GM12864 (cell line): ENCODE measurements at places on chromosomes 12 and 14.

GRCh38 chr12:119375075-119375882 is 40.8 kb downstream of the CCDC60 start:
- DNase-seq = peak; percentile 59

GRCh38 chr12:56297400-56297799 is 2.7 kb downstream of the CS start:
- no peak for DNase-seq

- peak; percentile 25 for DNase-seq
Observed at GRCh38 chr14:92456215-92457015, 57.2 kb upstream of the RIN3 start.

- DNase-seq = no peak
Observed at GRCh38 chr12:95528431-95528830, 22.8 kb downstream of the USP44 start.

DNA sequence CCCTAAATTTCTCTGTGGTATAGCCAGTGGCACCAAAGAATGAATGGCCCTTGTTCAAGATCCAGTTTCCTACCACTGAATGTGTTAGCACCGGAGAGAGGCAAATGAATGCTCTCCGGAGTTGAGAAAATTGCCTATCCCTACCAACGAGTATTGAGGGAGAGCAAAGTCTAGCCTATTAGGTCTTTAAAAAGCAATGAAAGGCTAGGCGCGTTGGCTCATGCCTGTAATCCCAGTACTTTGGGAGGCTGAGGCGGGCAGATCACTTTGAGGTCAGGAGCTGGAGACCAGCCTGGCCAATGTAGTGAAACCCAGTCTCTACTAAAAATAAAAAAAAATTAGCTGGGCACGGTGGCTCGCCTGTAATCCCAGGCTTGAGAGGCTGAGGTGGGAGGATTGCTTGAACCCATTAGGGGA is 898 bp upstream of the RAB15 start:
- DNase-seq = no peak

DNA sequence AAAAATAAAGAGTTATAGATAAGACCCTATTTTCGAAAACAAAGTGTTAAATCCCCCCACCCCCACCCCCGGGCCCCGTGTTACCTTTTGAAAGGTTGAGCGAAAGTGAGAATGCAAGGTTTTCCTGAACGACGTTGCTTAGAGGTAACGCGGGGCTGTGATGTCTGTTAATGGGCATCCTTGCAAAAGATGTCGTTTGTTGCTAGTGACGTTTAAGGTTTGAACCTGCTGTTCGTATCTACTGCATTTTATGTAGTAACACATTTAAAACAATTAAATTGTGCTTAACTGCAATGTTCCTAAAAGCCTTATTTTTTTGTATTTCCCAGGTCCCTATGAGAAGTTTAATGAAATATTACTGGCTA is 1.2 kb downstream of the CPSF6 start:
- peak; percentile 27 for DNase-seq

DNA sequence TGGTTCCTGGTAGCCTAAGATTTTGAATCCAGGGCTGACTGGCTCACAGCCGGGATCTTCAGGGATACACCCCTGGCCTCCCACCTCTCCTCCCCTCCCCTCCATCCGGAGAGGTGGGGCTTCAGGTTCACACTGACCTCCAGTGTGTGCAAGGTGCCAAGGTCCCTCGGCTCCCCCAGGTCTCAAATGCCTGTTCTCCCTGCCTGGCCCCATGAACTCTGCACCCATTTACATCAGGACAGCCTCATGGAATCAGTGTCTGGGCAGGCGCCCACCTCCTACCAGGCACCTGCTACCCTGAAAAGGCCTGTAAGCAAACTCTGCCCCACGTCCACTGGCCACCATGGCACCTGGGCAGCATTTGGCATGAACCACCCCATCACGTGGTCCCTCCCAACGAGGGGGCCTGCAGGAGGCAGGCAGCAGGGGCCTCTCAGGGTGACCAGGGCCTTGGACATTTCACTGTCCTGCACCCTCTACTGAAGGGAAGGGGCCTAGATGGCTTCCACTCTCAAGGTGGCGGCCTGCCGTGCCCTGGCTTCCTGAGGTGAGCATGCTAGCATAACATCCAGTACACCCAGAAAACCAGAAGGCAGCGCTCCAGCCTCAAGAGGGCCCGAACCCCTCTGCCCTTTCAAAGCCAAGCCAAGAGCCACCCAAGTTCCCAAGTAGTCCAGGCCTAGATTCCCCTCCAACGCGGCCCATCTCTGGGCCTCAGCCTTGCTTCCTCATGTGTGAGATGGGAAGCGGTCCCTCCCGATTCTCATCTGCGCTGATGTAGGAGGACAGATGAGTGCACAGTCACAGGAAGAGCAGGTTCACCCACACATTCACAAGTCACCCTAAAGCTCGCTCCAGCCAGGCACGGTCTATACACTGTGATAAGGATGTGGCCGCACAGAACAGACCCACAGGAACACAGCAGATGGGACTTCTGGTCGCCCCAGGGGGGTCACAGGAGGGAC is 37.3 kb downstream of the CCDC85C start:
- no peak for DNase-seq

GRCh38 chr12:110920324-110920910 is at the start of gene MYL2:
Gene MYL2, minus strand, starts transcription at chr12:110920579. Its CDS starts 50 bp downstream, at chr12:110920529.
- no peak for DNase-seq

GRCh38 chr14:100502622-100503220 is 84.5 kb downstream of the BEGAIN start:
- no peak for DNase-seq

DNA sequence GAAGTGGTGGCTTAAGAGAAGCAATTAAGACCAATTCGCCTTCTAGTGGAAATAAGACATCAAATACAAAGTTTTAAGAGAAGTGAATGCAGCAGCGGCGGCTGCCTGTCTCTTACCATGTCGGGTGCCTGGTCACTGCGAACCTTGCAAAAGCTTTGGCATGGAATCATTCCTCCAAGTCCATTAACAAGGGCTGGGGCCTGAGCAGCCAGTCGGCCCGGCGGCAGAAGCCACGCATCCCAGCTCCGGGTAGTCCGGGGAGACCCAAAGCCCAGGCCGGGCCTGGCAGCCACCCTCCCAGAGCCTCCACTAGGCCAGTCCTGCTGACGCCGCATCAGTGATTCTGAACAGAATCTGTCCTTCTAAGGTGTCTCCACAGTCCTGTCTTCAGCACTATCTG is 321.0 kb downstream of the TMEM121 start:
- DNase-seq = no peak

- DNase-seq = no peak
Observed at GRCh38 chr14:75711796-75712211, 50.8 kb downstream of the TTLL5 start.

DNA sequence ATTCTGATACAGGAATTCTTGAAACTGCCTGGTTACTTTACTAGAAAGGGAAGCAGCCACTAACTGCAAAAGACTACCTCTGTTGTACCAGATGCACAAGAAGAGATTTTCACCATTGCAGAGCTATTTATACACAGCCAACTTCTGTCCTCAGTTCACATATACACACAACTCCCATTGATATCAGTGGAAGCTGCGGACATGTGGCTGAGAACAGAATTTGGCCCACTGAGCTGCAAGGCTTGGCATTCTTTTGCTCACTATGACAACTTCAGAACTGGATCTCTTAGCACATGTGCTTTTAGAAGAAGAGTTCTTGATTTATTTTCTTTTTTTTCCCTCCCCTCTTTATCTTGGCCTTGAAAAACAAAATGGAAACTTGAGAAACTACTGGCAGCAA is 28.3 kb downstream of the PTPRO start:
- DNase-seq = no peak

DNA sequence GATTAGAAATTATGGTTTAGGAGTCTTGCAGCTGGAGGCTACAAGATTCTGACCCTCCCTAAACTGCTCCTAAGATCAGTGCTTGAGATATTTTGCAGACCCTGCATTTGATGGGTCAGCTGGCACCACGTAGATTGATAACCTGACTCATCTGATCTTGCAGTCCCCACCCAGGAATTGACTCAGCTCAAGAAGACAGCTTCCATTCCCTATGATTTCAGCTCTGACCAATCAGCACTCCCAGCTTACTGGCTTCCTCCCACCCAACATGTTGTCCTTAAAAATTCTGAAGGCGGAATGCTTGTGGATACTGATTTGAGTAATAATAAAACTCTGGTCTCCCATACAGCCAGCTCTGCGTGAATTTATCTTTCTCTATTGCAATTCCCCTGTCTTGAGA is 23.2 kb upstream of the MTHFD1 start:
- DNase-seq = no peak

DNA sequence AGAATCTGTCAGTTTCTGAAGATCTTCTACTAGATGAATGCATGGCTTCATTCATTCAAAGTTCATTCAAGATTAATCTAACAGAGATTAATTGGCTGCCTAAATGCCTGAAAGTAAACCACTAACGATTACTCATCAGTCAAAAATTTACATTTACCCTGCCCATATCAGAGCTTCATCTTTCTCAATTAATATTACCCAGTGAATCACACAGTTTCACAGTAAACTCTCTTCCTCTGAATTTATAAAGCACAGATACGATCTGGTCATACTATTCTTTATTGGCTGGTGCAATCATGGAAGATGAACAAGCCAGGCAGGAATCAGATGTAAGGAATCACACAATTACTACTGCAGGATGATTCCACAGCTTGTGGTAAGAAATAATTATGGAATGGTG is 377.7 kb downstream of the SLC16A7 start:
- DNase-seq = no peak

DNA sequence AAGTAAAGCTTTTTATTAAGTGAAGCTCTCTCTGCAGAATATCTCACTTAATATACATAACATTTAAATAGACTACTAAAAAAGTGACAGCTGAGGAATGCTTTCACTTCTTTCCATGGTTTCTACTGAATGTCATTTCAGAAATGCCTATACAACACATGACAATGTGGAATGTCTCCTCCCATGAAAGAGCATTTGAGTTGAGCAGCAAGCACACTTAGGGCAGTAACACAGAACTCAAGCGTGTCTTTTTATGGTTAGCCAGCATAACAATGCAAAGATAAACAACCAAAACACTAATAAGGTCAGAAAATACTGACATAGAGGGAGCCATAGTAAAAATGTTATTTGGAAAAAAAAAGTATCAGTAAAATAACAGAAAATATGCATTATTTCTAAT is 9.4 kb downstream of the PPP1R12A start:
- DNase-seq = no peak

GRCh38 chr14:94544726-94545125 is 16.5 kb upstream of the SERPINA4 start:
- no peak for DNase-seq

DNA sequence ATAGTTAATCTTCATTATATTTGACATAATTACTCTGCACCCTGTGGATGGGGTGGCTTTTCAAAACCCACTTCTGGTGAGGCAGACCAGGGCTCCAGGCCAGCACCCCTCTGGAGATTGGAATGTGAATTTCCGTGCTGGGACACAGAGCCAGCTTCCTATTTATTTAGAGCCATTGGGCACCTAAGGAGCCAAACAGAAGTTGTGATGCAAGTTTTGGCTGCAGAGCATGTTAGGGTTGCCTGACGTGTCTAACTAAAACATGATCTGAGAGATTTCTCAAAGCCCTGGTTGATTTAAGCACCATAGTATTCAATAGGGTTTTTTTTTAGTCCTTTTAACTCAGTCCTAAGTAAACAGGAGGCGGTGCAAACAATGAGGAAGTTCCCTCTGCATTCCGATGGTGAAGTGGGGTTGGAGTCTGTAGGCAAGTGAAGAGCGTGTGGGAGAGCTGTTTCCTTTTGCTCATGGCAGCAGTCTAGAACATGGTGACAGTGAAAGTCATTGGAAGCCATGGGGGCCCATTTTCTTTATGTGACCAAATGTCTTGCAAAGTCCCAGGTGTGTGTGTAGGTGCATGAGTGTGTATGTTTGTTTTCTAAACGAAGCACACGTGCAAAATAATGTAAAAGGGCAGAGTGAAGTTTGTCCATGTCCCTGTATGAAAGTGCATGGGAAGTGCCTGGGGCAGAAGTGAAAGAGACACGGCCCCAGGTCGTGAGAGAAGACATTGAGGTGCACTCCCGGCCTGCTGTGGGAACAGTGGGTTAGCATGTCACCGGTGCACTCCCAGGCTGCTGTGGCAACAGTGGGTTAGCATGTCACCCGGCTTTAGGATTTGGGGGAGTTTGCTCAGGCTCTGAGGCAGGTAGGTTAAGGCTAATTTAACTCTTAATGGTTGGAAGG is 117.7 kb downstream of the PRKCH start:
- peak; percentile 63 for DNase-seq

GRCh38 chr12:230925-231671 is 17.1 kb upstream of the SLC6A12 start:
- no peak for DNase-seq

GRCh38 chr12:67671419-67671818 is 22.9 kb downstream of the DYRK2 start:
- DNase-seq = no peak

GRCh38 chr14:93999573-93999972 is 2.5 kb downstream of the CCDC197 start:
- no peak for DNase-seq

DNA sequence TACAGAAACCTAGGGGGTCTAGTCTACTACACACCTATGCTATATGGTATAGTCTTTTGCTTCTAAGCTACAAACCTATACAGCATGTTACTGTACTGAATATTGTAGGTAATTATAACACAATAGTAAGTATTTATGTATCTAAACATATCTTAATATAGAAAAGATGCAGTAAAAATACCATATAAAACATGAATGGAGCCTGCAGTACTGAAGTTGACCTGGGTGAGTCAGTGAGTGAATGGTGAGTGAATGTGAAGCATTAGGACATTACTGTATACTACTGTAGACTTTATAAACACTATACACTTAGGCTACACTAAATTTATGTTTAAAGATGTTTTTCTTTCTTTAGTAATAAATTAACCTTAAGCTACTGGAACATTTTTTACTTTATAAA is 13.1 kb upstream of the ABCD2 start:
- no peak for DNase-seq

DNA sequence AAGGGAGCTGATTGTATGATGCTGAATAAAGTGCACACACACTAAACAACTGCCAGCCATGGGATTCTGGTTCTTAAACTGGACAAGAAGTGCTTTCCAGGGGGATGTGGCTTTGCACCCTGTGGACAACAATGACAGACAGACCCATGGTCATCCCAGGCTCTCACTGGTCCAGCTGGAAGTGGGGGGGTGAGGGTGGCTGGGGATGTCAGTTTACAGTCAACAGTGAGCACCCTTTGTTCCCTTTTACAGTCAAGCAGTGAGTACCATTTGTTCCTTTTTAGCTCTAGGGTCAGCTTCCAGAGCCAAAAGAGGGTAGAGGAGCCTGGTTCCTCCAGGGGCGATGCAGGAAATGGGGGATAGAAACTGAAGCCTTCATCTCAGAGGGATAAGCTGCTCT is 100.7 kb downstream of the SMOC1 start:
- no peak for DNase-seq

DNA sequence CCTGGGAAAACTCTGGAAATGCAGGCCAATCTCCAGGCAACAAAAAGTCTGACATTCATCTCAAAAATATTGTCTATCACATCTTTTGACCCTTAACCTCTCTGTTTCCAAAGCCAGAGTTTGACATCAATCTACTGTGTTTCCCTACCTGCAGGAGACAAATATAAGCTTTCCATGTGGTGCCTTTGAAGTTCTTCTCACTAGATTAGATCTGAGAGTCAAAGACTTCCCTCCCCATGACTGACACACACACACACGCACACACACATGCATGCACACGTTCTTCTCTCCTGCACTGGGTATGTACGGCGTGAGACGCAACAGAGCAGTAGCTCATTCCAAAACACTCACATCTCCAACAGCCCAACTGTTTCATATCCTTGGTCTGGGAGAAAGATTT is 8.1 kb upstream of the ITPR2 start:
- DNase-seq = no peak
